ENCODE measurements at places on chromosomes 6 and 20. TPM values are rescaled to one million over a fixed set of nuclear protein-coding genes. Genes with fewer than 3 reads are reported as not detected.

The MRPL14 gene
- 172 TPM for total RNA-seq

The TCEA2 gene
- 16.7 TPM for total RNA-seq

The RAD21L1 gene
- total RNA-seq, result 0.59 TPM

The SLC35B2 gene
- 123 TPM for total RNA-seq

The PRL gene
- total RNA-seq, result not detected

The KIZ gene
- total RNA-seq, result 8.5 TPM

The GLP1R gene
- not detected for total RNA-seq

The GTSF1L gene
- total RNA-seq, result not detected

The ESR1 gene
- 0.03 TPM for total RNA-seq

The OGFR gene
- total RNA-seq, result 95.5 TPM

The SCUBE3 gene
- total RNA-seq, result 1.0 TPM

The GRM1 gene
- total RNA-seq, result not detected

The PHACTR3 gene
- not detected for total RNA-seq

The PTCHD4 gene
- total RNA-seq, result 9.0 TPM

The ABHD16B gene
- not detected for total RNA-seq

The PPP1R14C gene
- total RNA-seq, result 0.80 TPM

The TRIM39 gene
- 16.3 TPM for total RNA-seq

The XRN2 gene
- 118 TPM for total RNA-seq

The WFDC2 gene
- not detected for total RNA-seq

The CYP39A1 gene
- 0.03 TPM for total RNA-seq

The TRAM2 gene
- 58.5 TPM for total RNA-seq

The SLC22A3 gene
- total RNA-seq, result not detected

The FOXQ1 gene
- total RNA-seq, result not detected

The CCN5 gene
- total RNA-seq, result not detected

The HCRTR2 gene
- not detected for total RNA-seq

The GPSM3 gene
- total RNA-seq, result 80.6 TPM

The NFATC2 gene
- total RNA-seq, result 0.23 TPM

The LY6G6C gene
- not detected for total RNA-seq

The ZSCAN23 gene
- total RNA-seq, result 0.84 TPM

The MROH8 gene
- total RNA-seq, result 3.3 TPM

The TP53INP2 gene
- total RNA-seq, result 2.8 TPM

The TCF15 gene
- not detected for total RNA-seq

The PHACTR2 gene
- 38.5 TPM for total RNA-seq

The LY86 gene
- total RNA-seq, result not detected

The TSHZ2 gene
- total RNA-seq, result not detected

The OR12D3 gene
- total RNA-seq, result not detected

The MAP1LC3A gene
- not detected for total RNA-seq

The ECT2L gene
- total RNA-seq, result not detected

The SIM1 gene
- not detected for total RNA-seq

The ZNF334 gene
- not detected for total RNA-seq

The F13A1 gene
- total RNA-seq, result not detected

The OXT gene
- not detected for total RNA-seq

The BFSP1 gene
- 1.7 TPM for total RNA-seq

The SPATA25 gene
- total RNA-seq, result 0.34 TPM

The VIP gene
- total RNA-seq, result not detected

The CCDC28A gene
- total RNA-seq, result 22.5 TPM

The HLA-C gene
- total RNA-seq, result 18.8 TPM

The DNAAF9 gene
- total RNA-seq, result 3.0 TPM

The HLA-DMA gene
- 3.4 TPM for total RNA-seq

The LY6G6F gene
- total RNA-seq, result not detected

The CST5 gene
- not detected for total RNA-seq

The C2 gene
- total RNA-seq, result 0.13 TPM

The ELOVL2 gene
- 2.3 TPM for total RNA-seq

The PXDC1 gene
- 27.6 TPM for total RNA-seq

The PDYN gene
- not detected for total RNA-seq

The FAM217A gene
- total RNA-seq, result not detected

The RFX6 gene
- not detected for total RNA-seq

The HRH3 gene
- total RNA-seq, result not detected

The SLC22A16 gene
- not detected for total RNA-seq

Data from HT1080 (cell line).